WERI-Rb-1 (cell line): ENCODE measurements at places on chromosomes 16 and 17.

GRCh38 chr17:3506054-3506453, 30.3 kb downstream of the ASPA start:
- no peak for DNase-seq

GRCh38 chr16:13194766-13195165, 293.4 kb downstream of the SHISA9 start:
- no peak for DNase-seq

GRCh38 chr17:12738624-12739023, 50.7 kb upstream of the ARHGAP44 start:
- no peak for DNase-seq

DNA sequence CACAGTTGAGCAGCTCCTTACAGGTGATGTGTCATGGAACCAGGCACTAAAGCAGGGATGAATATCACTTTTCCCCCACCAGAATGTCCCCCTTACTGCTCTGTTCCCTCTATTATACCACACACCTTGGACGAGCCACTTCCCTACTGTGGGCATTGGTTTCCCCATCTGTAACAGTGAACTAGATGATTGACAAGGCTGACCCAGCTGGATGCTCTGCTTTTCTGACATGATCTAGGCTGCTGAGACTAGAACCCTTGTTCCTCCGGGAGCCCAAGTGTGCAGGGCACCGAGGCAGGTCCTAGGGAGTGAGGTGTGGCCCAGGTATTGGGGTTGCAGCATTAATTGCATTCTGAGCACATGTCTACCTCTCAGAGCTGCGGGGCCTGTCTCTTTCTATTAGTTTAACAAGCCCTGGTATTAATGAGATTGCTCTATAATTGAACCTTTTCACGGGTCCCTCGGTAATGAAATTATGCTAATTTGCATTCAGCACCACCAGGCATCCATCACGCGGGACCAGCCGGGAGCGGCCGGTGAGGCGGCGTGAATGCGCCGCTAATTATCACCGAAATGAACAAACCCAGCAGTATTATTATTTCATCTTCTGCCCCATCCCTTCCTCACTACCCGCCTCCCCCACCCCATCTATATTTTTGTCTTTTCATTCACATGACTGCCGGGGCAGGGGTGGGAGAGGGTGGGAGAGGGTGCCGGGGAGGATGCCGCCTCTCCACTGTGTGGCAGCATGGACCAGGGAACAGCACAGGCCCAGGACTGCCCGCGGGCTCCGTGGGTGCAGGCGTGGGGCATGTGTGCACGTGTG, 121.1 kb downstream of the CYLD start:
- peak; percentile 53 for DNase-seq
